Thyroid gland (tissue), 4 donors: ENCODE measurements at places on chromosomes 7 and 10.

DNA sequence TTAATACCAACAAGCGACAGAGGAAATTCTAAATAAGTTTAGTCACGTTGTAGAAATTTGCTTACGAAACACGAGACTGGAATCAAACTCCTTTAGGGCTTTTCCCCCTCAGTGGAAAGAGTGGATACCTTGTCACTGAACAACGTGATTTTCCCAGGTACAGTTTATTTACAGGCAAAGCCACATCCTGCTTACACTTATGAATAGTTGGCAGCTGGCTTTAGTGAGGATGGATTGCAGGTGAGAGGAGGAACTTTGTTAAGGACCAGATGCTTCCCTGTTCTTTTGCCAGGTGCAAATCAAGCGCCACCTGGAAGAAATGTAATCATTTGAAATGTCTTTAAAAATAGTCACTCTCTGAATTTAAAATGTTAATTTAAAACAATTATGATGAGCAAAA, 282.4 kb downstream of the ADARB2 start:
- no peak overlapping the region for H3K27ac ChIP-seq
- DNase-seq, result no peak
- H3K4me1 ChIP-seq, result no peaks in the 10 kb centered on the region
- H3K27me3 ChIP-seq, result no peaks in the 10 kb centered on the region
- H3K36me3 ChIP-seq, result no peaks in the 10 kb centered on the region

DNA sequence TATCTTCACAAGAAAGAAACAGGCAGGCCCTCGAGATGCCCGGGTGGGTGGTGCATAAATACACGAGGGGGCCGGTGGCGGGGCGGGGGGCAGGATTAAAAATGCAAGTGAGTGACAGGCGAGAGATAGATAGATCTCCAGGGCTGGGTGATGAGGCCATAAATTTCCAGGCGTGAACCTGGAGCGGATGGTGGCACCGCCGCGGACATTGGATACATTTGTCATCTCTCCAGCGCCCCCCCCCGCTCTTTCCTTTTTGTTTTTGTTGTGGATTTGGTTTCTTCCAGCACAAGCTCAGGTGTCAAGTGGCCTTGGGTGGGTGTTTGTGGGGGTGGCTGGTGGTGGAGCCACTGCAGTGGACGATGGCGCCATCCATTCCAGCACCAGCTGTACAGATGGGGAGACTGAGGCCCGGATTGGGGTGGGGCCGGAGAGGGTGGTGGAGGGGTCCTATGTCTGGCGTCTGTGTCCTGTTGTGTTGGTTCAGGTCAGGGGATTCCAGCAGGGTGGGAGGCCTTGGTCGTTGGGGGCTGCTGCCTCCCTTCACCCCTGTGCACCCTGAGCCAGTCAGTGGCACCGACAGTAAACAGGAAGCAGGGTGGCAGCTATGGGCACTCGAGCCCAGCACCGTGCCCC, 2.9 kb downstream of the ELFN1 start:
- H3K36me3 ChIP-seq, result no peaks in the 10 kb centered on the region
- peaks cover 9% of the 10 kb centered on the region for H3K27me3 ChIP-seq
- H3K27ac ChIP-seq, result no peak overlapping the region
- DNase-seq, result no peak
- no peak overlapping the region for H3K4me3 ChIP-seq

DNA sequence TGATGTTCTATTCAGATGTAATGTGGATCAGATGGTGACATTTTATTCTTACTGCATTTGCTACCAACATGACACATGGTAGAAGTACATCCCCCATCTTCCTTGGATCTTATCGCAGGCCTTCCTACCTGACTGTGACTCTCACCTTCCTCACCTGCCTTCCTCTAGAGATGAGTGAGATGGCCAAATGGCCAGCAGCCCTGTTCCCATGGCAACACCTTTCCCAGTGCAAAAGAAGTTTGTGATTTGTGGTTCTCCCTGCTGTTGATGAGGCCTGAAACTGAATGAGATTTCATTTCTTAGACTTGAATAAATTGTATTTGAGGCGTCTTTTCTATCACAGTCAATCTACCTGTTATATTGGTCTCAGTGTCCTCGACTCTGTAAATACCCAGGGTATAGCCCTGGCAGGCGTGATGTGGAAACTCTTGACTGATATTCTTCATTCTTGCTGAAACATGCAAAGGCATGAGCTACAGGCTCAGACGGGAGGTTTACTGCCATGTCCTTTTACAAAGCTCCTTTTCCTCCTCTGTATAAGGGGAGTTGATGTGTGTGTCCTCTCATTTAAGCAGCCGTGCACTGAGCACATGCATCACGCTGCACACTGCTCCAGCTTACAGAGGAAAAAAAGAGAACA, 440.7 kb upstream of the AKR1E2 start:
- H3K4me3 ChIP-seq, result no peak overlapping the region
- H3K4me1 ChIP-seq, result no peaks in the 10 kb centered on the region
- H3K36me3 ChIP-seq, result no peaks in the 10 kb centered on the region
- no peak overlapping the region for H3K27ac ChIP-seq
- no peak for DNase-seq
- no peaks in the 10 kb centered on the region for H3K27me3 ChIP-seq

DNA sequence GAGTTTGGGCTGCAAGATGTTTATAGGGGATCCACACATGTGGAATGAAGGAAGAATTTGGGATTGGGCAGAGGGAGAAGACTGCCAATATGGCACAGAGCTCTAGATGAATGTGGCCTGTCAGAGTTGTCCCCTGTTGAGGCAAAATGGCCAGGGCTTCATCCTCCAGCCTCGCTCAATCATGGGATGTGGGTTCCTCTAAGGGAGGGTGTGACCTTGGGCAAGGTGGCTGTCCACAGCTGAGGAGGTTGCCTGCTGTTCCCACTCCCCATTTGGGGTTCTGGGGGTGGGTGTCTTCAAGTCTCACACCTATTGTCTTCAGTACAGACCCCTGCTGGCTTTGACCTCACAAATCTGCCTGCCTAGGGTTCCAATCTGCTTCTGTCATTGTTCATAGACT, 121.6 kb upstream of the FAM204A start:
- H3K4me3 ChIP-seq, result no peak overlapping the region
- H3K27me3 ChIP-seq, result no peaks in the 10 kb centered on the region
- H3K4me1 ChIP-seq, result no peaks in the 10 kb centered on the region

GRCh38 chr7:69389216-69389615, 209.1 kb upstream of the AUTS2 start:
- no peak for DNase-seq
- H3K4me3 ChIP-seq, result no peak overlapping the region
- H3K4me1 ChIP-seq, result no peaks in the 10 kb centered on the region
- no peak overlapping the region for H3K27ac ChIP-seq

DNA sequence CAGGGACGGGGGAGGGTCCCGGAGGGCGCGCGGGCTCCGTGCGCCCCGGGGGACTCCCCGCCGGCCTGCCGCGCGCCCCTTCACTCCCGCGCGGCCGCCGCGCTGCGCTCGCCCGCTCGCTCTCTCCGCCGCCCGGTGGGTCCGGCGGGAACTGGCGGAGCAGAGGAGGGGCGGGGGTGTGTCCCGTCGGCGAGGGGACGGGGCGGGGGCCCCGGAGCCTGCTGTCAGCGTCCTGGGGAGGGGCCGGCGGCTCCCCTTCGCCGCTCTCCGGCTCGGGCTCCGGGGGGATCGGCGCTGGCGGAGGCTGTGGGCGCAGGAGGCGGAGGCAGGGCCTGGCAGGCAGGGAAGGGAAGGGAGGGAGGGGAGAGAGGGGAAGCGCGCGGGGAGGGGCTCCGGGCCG, at the start of gene SH3PXD2A:
Gene SH3PXD2A (minus strand): TSS at position 153 of the 400 bp plus-strand sequence. CDS start 310 bp downstream, outside the sequence.
- no peaks in the 10 kb centered on the region for H3K36me3 ChIP-seq
- H3K27me3 ChIP-seq, result no peaks in the 10 kb centered on the region
- DNase-seq, result no peak
- H3K4me1 ChIP-seq, result peaks cover 12% of the 10 kb centered on the region

- no peaks in the 10 kb centered on the region for H3K27me3 ChIP-seq
- H3K4me1 ChIP-seq, result peaks cover 11% of the 10 kb centered on the region
- H3K4me3 ChIP-seq, result peak overlapping the region; percentile 67
- no peaks in the 10 kb centered on the region for H3K36me3 ChIP-seq
Observed at GRCh38 chr10:121596689-121597503, 1.3 kb downstream of the FGFR2 start.

DNA sequence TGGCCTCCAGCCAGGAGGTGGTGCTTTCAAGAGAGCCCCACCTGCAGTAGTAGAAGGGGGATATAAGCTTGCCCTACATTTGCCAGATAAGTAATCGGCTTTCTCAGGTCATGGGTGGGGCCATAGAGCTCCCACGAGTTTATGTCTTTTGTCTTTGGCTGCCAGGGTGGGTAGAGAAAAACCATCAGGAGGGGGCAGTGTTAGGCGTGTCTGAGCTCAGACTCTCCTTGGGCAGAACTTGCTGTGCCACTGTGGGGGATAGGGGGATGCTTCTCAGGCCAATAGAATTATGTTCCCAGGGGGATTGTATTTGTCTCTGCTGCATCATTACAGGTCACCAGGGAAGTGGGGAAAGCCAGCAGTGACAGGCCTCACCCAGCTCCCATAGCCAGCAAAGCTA, 12.3 kb upstream of the MRPS33 start:
- no peaks in the 10 kb centered on the region for H3K27me3 ChIP-seq
- H3K4me3 ChIP-seq, result no peak overlapping the region
- H3K4me1 ChIP-seq, result no peaks in the 10 kb centered on the region
- no peak overlapping the region for H3K27ac ChIP-seq

- no peak overlapping the region for H3K27ac ChIP-seq
- H3K4me1 ChIP-seq, result no peaks in the 10 kb centered on the region
- no peak overlapping the region for H3K4me3 ChIP-seq
- no peaks in the 10 kb centered on the region for H3K27me3 ChIP-seq
Observed at GRCh38 chr7:134406431-134406830, 52.5 kb downstream of the AKR1B1 start.

- DNase-seq, result no peak
- H3K4me1 ChIP-seq, result no peaks in the 10 kb centered on the region
Observed at GRCh38 chr7:139572704-139573385, 49.4 kb downstream of the CLEC2L start.

DNA sequence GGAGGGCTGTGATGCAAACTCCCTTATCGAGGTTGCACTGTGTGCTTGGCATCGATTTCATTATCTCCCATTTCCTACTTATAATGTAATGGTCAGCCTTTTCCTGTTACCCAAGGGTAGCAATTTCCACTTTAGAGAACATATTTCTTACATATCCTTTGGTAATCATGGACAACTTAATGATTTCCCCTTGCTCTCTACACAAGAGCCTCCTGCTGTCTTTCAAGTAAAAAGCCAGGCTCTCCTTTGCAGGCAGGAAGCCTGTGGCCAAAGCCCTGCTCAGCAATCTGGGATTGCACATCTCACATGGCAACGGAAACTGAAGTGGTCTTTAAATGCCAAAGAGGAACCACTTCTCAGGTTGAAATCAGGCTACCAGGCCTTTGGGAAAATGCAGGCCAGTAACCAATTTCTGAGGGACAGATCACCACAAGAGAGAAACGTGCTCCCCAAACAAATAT, 86.7 kb upstream of the IKZF1 start:
- no peak overlapping the region for H3K27ac ChIP-seq
- no peaks in the 10 kb centered on the region for H3K4me1 ChIP-seq
- DNase-seq, result no peak
- no peaks in the 10 kb centered on the region for H3K36me3 ChIP-seq
- no peak overlapping the region for H3K4me3 ChIP-seq
- H3K27me3 ChIP-seq, result no peaks in the 10 kb centered on the region

DNA sequence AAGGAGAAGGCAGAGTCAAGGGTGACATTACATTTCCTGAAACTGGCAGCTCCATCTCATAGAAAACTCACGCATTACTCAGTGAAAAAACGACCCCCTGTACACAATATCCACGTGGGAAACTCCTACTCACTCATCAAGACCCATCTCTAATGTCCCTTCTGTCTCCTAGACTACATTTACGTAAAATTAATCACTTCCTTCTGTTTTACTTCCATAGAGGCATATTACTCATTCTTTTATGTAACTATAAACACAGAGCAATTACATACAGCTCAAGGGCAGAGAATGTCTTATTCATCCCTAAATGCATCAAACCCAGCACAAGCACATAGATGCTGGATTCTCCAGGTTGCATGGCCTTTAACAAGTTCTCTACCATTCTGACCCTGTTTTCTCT, 281.8 kb downstream of the KCNMA1 start:
- no peak overlapping the region for H3K4me3 ChIP-seq
- no peaks in the 10 kb centered on the region for H3K36me3 ChIP-seq
- no peak overlapping the region for H3K27ac ChIP-seq
- H3K27me3 ChIP-seq, result no peaks in the 10 kb centered on the region

- no peaks in the 10 kb centered on the region for H3K27me3 ChIP-seq
- no peak for DNase-seq
- H3K36me3 ChIP-seq, result no peaks in the 10 kb centered on the region
- H3K27ac ChIP-seq, result no peak overlapping the region
Observed at GRCh38 chr7:4840079-4840501, 21.7 kb downstream of the PAPOLB start.

GRCh38 chr7:99040104-99040958, 103.6 kb downstream of the SMURF1 start:
- no peaks in the 10 kb centered on the region for H3K4me1 ChIP-seq
- H3K27ac ChIP-seq, result no peak overlapping the region
- no peak overlapping the region for H3K4me3 ChIP-seq

DNA sequence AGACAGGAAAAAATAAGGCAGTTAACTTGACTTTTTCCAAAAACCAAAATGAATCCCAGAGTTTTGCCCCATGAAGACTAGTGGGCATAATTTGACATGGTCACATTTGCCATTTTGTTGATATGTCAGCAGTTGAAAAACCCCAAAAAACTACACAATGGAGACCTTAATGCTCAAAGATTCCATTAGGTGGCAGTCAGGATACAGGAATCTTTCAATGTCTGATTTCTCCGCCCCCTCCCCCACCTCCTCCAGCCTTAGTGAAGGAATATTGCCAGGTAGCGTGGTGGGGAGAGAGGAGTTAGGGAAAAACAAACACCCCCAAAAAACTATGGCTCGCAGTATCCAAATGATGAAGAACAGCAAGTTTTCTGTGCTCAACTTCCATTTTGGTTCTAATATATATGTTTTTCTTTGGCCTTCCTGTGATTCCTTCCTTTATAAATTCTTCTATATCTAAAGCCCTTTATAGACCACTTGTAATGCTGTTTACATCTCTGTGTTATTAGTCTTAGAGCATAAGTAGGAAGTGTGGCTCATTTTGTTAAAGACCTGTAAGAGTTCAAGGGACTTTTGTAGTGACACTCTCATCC, 6.7 kb upstream of the SMNDC1 start:
- no peak overlapping the region for H3K27ac ChIP-seq
- no peaks in the 10 kb centered on the region for H3K27me3 ChIP-seq
- H3K36me3 ChIP-seq, result no peaks in the 10 kb centered on the region
- peak; percentile 65 for DNase-seq
